ENCODE measurements at places on chromosomes 3 and 15.

DNA sequence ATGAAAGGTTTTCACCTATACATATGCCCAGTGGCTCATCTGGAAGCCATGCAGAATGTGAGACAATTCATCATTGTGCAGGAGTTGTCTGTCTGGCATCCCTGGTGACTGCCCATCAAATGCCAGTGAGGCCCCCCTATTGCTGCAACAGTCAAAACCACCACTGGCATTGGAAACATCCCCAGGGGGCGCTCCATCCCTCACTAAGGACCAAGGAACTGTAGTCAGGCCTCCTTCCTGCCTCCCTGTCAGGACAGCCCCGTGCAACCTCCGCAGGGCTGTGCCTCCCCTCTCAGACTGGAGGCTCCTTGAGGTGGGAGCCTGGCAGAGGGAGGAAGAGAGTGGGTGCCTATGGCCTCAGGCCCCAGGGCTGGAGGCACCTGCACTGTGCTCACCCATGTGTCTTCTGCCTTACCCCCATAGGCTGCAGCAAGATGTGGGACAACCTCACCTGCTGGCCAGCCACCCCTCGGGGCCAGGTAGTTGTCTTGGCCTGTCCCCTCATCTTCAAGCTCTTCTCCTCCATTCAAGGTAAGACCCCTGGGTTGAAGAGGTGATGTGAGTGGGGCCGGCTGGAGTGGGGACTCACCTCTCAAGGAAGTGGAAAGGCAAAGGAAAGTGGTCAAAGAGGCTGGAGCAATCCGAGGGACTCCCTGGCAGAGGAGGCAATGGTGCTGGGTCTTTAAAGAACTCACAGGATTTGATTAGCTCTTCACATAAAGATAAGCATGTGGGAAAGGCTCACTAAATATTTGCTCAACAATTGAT, 16.5 kb downstream of the VIPR1 start:
- no peak for DNase-seq

DNA sequence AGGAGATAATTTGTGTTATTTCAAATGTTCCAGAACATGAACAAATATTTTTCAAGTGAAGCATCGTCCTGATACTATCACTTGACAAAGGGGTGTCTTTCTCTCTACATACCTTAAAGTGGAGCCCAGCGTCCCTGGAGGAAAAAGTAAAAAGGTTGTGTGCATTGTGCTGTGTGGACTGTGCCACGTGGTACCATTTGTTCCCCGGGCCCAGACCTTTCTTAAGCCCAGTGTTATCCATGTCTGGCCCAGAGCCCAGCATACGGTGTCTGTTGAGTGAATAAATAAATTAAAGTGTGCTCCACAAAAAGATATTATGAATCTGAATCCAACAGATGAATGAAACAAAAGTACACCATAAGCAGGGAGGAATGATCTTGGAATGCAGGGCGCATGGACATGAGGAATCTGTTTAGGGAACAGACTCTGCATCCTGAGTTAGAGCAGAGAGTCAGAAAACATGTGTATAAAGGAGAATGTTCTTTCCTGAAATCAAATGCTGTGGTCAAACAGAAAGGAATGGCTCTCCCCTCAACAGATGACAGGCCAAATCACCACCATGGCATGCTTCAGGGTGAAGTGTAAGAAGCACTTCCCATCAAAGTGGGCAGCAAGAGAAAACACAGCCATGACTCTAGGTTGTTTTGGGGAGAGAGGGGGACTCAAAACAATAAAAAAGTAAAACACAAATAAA, 8.1 kb upstream of the PRSS50 start:
- DNase-seq, result no peak

DNA sequence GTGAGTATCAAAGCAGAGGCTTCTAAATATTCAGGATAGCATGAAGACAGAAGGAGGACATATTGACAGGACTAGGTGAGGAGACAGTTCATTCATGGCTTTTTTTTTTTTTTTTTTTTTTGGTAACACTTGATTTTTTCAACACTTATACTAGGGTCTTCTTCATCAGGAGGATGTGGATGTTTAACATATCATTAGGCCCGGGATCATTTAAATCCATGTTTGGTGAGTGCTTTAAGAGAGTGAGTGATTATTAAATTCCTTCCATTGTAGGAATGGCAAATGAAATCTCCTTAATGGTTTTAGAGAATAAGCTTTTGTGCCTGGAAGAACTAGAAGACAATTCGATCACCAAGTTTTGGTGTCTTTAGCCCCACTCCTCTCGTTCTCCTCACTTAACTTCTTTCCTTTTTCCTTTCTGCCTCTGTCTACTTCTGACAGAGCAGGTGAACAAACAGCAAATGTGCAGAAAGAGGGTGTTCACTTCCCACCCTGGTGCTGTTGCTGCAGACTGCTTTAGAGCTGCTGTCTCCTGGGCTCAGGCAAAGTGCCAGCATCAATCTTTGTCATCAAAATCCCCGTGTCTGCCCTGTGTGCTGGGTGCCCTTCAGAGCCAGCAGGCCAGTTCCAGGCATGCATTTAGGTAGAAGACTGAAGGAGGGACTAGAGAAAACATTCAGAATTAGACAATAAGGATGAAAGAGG, 35.6 kb upstream of the RAB11A start:
- DNase-seq, result no peak

DNA sequence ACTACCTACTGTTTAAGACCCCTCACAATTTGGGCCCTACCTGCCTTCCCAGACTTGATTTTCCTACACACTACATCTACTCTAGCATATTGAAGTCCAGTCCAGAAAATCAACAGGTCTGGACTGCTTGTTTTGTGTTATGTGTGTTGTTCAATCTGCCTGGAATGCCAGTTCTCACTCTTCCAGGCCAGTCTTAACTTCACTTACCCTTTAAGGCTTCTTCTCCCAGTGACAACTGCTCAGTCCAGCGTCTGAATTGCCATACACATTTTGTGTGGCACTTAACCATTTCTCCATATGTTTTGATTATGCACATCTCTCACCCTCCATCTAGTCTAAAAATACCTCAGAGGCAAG, 1.1 kb downstream of the TICRR start:
- DNase-seq, result no peak

All from GM12891 (cell line).